Activated T-cell treated with anti-CD3 and anti-CD28 coated beads, Interleukin-2, amount 50 U/mL, for 4 hours (primary cell): ENCODE measurements at places on chromosomes 2 and 18.
A peak's percentile ranks its signal among the peaks of the same experiment; 100 is the strongest.

DNA sequence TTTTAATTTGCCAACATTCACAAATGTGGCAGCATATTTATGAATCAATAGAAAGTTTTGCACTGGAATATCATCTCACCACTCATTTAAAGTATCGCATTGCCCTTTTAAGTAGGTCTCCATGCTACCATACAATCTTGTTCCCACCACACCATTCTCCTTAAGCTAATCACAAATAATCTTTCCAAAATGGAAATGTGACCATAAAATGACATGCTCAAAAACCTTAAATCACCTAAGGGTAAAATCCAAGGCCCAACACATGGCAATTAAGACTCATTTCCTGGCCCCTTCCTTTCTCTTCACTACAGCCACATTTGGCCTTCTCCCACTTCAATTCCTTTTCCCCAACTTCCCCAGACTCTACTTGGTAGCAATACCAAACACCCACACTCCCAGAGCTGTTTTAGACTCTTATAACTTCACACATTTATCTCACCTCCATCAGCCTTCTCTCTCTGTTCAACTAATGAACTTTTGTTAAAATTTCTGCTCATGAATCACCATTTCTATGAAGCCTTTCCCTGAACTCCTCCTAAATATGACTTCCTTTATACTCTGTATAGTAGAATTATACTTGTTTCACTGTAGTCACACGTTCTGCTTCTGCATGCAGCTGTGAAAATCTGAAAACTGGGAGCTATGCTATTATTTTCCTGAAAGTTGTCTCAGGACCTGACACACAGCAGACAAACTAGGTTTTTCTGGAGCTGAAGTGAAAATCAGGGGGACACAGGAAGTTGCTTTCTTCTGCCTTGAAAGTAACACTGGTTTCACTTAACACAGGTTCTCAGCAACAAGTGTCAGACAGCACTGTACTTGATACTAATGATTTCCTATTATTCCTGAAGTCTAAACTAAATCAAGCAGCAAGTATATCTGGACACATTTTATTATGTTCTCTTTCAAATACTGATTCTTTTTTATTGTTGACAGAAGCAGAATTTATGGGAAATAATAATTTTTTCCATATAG, 303.9 kb downstream of the ZEB2 start:
- DNase-seq, result no peak

GRCh38 chr2:98281607-98282006, 64.6 kb upstream of the CNGA3 start:
- DNase-seq, result no peak

DNA sequence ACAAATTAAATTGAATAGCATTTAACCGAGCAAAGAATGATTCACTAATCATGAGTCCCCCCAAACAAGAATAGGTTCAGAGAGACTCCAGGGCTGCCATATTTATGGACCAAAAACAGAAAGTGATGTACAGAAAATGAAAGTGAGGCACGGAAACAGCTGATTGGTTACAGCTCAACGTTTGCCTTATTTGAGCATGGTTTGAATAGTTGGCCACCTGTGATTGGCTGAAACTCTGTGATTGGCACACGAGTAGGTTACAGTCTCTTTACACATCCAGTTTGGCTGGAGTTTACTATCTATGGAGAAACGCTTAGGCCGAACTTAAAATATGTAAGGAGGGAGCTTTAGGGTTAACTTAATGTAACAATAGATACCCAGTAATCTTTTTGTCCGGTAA, 27.0 kb upstream of the DPYSL5 start:
- DNase-seq, result no peak

- no peak for DNase-seq
Observed at GRCh38 chr2:109290887-109291643, 162.1 kb downstream of the SH3RF3 start.

- no peak for DNase-seq
Observed at GRCh38 chr2:27942612-27943547, 52.4 kb downstream of the BABAM2 start.

DNA sequence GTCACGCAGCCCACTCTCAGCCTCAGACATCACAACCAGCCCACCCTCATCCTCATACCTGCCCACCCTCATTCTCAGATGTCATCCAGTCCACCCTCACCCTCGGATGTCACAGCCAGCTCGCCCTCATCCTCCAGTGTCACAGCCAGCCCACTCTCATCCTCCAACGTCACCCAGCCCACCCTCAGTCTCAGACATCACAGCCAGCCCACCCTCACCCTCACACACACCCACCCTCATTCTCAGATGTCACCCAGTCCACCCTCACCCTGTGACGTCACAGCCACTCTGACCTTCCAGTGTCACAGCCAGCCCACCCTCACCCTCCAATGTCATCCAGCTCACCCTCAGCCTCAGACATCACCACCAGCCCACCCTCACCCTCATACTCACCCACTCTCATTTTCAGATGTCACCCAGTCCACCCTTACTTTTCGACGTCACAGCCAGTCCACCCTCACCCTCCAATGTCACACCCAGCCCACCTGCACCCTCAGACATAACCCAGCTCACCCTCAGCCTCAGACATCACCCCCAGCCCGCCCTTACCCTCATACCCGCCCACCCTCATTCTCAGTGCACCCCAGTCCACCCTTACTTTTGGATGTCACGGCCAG, 100.3 kb downstream of the LOXHD1 start:
- DNase-seq, result no peak

DNA sequence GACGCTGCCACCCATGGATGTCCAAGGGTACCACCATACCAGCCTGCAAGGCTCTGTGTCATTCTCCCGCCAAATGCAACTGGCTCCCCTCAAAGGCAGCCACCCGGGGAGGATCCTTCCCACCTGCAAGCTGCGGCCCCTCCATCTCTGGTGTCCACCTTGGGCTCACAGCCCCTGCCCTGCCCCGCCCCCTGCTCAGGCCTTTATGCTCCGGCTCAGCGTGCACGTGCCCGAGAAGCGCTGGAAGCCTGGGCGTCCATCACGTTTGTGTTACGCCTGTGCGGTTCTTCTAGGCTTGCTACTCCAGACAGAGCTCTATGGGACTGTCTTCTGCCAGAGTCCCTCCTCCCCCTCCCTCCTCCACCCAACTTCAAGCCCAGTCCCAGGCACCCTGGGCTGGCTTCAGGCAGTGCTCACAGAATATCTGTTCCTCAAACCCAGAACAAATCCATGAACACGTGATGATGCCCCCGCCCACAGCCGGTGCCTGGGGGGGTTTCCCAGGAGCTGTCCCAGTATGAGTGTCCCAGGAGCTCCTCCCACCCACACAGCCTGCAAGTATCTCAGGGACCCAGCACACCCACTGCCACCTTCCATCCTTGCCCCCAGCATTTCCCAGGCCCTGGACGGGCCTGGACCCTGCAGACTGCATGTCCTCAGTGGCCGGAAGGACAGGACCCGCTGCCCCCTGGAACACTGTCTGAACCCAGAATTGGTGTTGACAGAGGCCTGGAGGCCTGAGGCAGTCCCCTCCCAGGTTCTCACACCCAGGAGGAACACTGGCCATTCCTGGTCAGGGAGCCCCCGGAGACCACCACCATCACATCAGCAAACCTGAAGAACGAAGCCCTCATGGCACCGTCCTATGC, 30.3 kb downstream of the KIF1A start:
- no peak for DNase-seq

DNA sequence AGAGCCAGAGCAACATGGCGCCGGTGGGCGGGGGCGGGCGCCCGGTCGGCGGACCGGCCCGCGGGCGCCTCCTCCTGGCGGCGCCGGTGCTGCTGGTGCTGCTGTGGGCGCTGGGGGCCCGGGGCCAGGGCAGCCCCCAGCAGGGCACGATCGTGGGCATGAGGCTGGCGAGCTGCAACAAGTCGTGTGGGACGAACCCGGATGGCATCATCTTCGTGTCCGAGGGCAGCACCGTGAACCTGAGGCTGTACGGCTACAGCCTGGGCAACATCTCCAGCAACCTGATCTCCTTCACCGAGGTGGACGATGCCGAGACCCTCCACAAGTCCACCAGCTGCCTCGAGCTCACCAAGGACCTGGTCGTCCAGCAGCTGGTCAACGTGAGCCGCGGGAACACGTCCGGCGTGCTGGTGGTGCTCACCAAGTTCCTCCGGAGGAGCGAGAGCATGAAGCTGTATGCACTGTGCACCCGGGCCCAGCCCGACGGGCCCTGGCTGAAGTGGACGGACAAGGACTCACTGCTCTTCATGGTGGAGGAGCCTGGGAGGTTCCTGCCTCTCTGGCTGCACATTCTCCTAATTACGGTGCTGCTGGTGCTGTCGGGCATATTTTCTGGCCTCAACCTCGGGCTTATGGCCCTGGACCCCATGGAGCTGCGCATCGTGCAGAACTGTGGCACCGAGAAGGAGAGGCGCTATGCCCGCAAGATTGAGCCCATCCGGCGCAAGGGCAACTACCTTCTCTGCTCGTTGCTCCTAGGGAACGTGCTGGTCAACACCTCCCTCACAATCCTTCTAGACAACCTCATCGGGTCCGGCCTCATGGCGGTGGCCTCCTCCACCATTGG, 507 bp downstream of the CNNM4 start:
- DNase-seq, result peak; percentile 67

DNA sequence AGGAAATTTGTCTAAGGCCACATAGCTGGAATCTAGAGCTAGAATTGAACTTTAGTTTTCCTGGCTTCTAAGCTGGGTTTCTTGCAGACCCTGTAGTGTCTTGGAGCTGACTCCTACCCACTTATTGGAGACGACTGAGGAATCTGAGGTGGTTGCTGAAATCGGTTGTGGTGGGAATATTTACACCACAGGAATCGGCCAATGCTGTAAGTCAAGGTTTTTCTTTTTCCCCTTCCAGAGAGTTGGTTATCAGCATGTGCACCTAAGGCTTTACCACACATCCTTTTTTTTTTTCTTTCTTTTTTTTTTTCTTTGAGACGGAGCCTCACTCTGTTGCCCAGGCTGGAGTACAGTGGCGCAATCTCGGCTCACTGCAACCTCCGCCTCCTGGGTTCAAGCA, 9.4 kb downstream of the CABLES1 start:
- DNase-seq, result no peak

DNA sequence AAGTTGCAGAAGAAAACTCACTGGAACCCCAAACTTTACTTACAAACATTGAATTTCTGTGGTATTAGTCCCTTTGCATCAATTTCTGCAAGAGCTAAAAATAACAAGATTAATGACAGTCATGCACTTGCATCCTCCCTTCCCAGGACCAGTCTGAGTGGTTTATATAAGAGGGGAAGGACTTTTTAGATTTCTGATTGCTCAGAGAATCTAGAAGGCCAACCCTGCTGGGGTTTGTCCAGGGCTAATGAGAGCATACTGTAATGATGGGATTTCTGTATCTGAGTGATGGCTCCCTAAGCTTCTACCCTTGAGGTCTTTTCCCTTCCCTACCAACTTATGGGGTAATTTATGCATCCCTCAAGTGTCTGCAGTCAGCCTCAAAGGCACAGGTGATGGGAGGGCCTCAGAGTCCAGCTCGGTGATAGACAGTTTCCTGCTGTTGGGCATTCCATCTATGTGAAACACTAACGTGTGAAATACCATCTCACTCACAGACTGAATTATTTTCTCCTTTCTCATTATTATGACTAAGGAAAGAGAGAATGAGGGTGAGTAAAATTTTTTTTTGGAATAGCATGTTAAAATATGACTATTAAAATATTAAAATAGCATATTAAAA, 556.3 kb downstream of the RIT2 start:
- no peak for DNase-seq

DNA sequence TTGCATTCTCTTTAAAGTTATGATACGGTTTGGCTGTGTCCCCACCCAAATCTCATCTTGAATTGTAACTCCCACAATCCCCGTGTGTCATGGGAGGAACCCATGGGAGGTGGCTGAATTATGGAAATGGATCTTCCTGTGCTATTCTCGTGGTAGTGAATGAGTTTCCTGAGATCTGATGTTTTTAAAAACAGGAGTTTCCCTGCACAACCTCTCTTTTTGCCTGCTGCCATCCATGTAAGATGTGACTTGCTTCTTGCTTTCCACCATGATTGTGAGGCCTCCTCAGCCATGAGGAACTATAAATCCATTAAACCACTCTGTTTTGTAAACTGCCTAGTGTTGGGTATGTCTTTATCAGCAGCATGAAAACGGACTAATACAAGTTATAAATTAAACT, 37.5 kb upstream of the SESTD1 start:
- no peak for DNase-seq

DNA sequence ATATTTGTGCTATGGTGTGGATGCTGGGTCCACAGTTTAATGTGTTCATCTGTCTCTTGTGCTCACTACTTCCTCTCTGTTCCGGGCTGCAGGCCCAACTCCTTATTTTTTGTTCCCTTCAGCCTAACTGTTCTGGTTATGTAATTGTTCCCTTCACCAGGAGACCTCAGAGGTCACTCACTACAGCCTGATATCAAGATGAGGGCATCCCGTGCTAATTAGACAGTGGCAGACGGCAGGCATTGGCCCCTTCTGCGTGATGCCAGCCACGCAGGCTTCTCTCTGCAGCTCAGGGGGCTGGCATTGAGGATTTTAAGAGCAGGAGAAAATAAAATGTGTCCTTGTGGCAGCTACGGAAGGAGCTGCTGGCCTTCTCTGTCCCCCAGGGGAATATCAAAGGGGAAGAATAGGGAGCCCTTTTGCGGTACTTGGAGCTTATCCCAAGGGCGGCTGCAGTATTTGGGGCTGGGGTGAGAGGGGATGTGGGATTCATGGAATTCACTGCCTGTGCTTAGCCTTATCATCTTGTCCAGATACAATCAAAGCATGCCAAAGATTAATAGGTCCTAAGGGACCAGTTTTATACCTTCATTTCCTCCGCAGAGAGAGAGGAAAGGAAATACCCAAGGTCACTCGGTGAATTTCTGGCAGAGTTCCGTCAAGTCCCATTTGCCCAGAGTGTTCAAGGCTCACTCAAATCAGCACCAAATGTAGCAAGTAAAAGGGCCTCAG, 53.3 kb upstream of the TRIB2 start:
- no peak for DNase-seq

- no peak for DNase-seq
Observed at GRCh38 chr2:181847198-181847556, 44.4 kb upstream of the ITPRID2 start.

GRCh38 chr2:144459937-144460336, 60.0 kb downstream of the ZEB2 start:
- no peak for DNase-seq

GRCh38 chr2:37637190-37637860, 34.1 kb downstream of the CDC42EP3 start:
- DNase-seq, result no peak

GRCh38 chr2:99198103-99198841, 17.3 kb downstream of the MRPL30 start:
- no peak for DNase-seq

- DNase-seq, result no peak
Observed at GRCh38 chr2:213691351-213691750, 407.1 kb downstream of the SPAG16 start.

DNA sequence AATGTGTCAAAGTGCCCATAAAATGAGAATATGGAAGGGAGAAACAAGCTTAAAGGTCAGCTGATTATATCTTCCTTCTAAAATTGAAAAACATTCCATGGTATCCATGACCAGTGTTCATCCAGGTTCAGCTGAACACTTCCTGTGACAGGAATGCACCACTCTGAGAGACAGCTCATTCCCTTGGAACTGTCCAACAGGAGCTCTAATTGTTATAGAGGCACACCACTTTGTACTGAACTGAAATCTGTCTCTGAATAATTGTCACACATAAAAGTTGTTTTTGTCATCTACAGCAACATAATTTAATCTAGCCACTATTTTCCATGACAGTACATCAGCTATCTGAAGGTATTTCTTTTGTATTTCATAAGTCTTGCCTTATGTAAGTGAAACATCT, 195.9 kb upstream of the ZNF804A start:
- DNase-seq, result no peak
